Left renal cortex interstitium (tissue), 4 donors: ENCODE measurements at places on chromosomes 4 and X.
A peak's percentile ranks its signal among the peaks of the same experiment; 100 is the strongest.

- no peak for DNase-seq
Observed at GRCh38 chrX:70301716-70302115, 11.8 kb downstream of the KIF4A start.

DNA sequence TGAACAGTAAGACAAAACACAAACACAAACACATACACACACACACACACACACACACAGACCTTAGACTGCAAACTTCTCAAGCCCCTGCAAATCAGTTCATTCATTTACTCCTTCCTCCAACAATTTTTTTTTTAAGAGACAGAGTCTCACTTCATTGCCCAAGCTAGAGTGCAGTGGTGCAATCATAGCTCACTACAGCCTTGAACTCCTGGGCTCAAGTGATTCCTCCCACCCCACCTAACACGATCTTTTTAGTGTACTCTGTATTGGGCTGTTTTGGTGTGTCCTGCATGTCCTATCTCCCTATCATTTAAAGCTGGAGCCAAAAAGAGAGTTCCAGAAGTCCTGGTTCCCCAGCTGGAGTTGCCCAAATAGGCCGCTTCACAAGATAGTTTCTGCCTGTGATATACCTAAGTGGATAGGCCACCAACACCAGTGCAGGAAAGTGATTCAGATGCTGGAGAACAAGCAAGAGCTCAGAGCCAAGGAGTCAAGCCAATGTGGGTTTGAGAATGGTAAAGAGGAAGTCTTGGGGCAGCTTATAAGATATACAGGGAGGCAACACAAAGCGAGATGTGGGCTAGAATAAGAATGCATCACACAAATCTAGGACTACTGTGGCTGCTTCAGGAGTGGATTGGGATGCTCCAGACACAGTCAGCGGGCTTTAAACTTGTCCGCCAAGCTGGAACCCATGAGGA is 85.4 kb upstream of the RAPGEF2 start:
- no peak for DNase-seq

GRCh38 chr4:896216-896615 is 35.9 kb downstream of the GAK start:
- DNase-seq = no peak

DNA sequence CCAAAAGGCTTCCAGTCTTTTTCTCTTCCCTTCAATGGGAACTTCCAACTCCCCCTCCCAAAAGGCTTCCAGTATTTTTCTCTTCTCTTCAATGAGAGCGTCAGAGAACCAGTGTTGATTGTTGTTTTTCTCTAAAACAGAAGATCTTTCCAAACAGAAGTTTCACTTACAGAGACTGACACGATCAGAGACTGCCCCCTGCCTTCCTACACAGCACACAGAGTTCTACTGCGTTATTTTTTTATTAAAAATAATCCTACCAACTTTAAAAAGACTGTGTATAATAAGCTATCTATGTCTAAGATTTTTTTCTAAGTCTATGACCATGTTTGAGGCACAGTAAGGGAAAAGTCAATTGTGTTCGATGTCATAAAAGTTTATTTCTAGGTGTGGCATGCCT is 3.5 kb upstream of the HTR2C start:
- no peak for DNase-seq

GRCh38 chrX:17005712-17006368 is 59.4 kb downstream of the REPS2 start:
- DNase-seq = no peak

- DNase-seq = no peak
Observed at GRCh38 chrX:34961662-34962061, 19.1 kb downstream of the FAM47B start.

- peak; percentile 65 for DNase-seq
Observed at GRCh38 chr4:99383833-99384392, 31.4 kb upstream of the ADH1C start.

DNA sequence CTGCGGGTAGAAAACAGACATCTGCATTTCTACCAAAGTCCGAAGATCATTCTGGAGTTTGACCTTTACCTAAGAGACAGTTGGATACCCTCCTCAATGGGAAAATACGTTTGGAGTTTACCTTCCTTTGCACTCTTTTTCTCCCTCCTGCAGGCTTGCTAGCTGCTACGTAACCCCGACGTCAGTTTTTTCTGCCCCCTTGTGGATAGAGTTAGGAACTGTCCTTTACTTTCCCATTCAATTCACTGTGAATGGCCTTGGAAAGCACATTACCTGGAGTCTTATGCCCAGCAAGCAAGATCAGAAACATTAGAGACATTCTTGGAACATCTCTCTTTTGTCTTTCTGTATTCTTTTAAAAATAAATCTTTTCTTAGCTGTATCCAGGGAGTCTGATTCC is 250.7 kb downstream of the NAP1L3 start:
- no peak for DNase-seq

GRCh38 chr4:94826206-94826605 is 68.5 kb downstream of the BMPR1B start:
- DNase-seq = no peak

DNA sequence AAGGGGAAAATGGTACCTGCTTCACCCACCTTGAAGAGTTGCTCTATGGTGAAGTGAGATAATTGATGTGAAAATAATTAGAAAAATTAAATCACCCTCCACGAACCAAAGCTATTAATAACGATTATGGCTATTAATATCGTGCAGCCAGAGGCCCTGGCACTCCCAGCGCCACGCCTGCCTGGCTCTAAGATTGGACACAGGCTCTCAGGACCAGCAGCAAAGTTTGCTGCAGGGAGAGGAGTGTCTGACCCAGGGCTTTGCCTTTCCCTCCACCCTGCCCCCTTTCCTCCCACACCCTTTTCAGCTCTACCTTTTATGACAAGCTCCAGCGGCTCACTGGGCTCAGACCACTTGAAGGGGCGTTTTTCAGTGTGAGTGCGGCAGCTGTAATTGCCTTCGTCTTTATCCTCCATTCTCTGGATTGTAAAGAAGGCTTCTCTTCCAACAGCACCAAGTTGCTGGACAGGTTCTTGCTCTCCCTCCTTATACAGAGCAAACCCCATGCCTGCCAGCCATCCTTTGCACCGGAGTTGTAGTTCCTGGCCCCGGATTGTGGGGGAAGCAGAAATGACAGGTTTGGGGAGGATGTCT is 11.5 kb downstream of the IGSF1 start:
- no peak for DNase-seq

GRCh38 chr4:3660086-3660927 is 105.9 kb upstream of the ADRA2C start:
- DNase-seq = no peak

DNA sequence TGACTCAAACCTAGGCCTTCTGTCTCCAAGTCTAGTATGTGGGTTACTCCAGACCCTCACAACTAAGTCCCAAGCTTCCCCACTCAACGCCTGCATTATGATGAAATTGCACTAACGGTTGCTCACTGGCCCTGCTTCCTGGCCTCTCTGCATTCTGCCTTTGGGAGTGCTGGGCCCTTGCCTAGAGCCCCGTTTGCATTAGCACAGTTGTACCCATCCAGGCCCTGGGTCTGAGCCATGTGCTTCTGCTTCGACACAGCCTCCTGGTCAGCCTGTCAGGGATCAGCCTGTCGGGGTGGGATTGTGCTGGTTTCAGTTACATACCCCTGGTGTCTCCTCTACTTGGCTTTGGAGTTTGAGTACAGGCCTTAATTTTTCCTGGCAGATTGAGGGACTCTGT is 58.4 kb downstream of the DCUN1D4 start:
- DNase-seq = no peak

DNA sequence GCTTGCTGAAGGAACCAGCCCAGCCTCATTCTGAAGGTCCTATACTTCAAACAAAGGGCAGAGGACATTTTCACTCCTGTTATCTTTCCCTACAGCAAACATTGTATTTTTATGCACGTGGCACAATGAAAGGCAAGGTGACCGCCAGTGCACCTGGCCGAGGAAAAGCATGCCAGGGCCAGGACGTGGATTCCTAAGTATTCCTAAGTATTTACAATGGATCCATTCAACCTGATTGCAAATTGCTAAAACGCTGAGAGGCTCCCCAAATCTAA is 127.9 kb upstream of the FTHL17 start:
- no peak for DNase-seq

- no peak for DNase-seq
Observed at GRCh38 chr4:187238646-187239045, 515.0 kb upstream of the FAT1 start.

- peak; percentile 11 for DNase-seq
Observed at GRCh38 chr4:112515198-112516065, 548 bp downstream of the NEUROG2 start.

- DNase-seq = no peak
Observed at GRCh38 chr4:153520801-153521329, 54.7 kb downstream of the TMEM131L start.

DNA sequence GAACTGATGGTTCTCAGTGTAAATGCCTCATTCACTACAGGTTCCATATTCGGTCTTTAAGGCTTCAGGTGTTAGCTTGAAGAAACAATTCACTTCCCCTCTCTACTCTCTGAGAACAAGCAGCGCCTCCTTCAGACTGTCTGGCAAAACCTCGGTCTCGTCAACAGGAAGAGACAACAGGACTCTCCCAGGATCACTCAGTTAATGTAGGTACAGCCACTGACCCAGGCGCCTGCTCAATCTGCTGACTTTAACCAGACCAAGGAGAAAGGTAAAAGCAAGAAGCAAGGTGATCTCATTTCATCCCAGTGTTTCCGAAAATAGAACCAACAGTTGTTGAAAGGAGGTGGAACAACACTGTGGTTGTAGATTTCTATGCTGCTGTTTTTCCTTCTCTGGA is 102.2 kb downstream of the SLC2A9 start:
- no peak for DNase-seq

- no peak for DNase-seq
Observed at GRCh38 chr4:153777421-153777820, 11.5 kb downstream of the SFRP2 start.

- no peak for DNase-seq
Observed at GRCh38 chr4:156954587-156954986, 17.0 kb downstream of the PDGFC start.

- no peak for DNase-seq
Observed at GRCh38 chr4:36676139-36677050, 395.0 kb downstream of the DTHD1 start.

DNA sequence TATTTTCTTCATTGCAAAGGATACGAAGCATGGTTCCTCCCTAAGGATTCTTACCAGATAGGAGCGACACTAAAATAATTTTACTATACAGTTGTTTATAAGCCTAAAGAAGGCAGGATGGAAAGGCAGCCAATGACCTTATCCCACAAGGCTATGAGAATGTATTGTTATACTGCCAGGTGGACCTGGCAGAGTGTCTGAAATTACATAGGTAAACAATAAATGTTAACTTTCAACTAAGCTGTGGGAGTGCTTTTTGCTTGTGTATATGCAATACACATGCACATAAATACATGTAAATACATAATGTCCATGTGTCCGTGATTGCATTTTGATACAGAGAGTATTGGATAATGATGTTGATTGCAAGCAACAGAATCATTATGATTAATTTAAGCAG is 850.6 kb downstream of the CENPC start:
- no peak for DNase-seq

- DNase-seq = no peak
Observed at GRCh38 chr4:44257461-44257860, 191.1 kb downstream of the KCTD8 start.

DNA sequence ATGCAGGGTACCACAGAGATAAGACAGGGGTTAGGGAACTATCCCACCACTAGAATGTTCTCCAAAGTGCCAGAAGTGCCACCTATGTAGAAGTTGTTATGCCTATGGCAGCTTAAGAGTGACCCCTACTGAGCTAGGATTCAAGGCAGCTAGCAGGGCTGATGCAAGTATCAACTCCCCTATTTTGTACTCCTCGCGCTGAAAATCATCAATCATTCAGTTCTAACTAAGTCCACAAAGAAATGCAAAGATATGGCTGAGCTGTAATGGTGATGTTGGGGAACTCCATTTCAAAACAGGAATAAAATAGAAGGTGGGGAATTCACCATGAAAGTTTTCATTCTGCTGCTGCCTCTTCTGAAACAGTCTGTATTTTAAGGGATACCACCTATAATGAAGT is 13.8 kb downstream of the ACSL4 start:
- no peak for DNase-seq

- no peak for DNase-seq
Observed at GRCh38 chrX:147850875-147851274, 60.8 kb upstream of the FMR1 start.

DNA sequence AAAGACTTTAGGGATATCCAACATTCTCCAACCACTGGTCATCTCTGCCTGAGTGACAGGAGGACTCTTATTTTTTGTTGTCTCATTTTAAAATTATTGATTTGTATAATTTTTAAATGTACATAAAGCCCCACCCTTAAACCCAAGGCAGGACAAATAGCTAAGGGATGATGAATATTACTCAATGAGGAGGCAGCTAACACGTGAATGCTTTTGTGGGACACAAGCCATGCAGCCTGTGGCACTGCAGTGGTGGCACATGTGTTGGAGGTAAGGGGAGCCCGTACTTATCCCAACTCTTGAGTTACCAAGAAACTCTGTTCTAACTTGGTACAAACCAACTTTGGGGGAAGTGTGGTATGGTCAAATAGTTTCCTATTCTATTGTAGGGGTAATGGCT is 19.5 kb downstream of the MID1IP1 start:
- no peak for DNase-seq

DNA sequence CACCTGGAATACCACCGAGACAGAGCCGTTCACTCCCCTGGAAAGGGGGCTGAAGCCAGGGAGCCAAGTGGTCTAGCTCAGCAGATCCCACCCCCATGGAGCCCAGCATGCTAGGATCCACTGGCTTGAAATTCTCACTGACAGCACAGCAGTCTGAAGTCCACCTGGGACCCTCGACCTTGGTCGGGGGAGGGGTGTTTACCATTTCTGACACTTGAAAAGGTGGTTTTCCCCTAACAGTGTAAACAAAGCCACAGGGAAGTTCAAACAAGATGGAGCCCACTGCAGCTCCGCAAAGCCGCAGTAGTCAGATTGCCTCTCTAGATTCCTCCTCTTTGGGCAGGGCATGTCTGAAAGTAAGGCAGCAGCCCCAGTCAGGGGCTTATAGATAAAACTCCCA is 243.2 kb downstream of the RASL11B start:
- DNase-seq = no peak

DNA sequence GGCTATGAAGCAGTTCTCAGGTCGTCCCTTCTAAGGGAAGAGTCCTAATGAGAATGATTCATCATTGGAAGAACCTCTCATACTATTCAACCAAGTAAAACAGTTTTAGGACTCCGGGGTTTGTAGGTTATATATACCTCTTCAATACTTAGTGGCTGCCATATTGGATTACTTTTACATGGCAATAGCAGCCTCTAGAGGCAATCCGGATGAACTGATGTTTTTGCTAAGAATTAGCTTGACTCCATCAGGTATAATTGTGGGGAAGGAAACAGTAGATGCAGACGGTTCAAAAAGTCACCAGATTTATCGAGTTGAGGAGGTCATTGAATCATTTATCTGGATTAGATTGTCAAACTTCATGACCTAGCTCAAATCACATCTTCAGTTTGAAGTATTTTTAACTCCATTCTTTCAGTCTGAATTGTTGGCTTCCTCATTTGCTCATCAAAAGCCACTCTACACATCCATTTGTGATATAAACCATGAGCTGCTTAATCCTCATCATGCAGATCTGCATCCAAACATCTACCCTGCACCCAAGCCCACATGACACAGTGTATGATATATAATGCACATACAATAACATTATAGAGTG is 28.4 kb downstream of the GUCY1B1 start:
- no peak for DNase-seq

GRCh38 chr4:180587379-180587778 is 1655.8 kb upstream of the TENM3 start:
- no peak for DNase-seq

- DNase-seq = no peak
Observed at GRCh38 chrX:72467135-72467534, 105.5 kb downstream of the HDAC8 start.
